ENCODE measurements at places on chromosomes 5 and 9.

DNA sequence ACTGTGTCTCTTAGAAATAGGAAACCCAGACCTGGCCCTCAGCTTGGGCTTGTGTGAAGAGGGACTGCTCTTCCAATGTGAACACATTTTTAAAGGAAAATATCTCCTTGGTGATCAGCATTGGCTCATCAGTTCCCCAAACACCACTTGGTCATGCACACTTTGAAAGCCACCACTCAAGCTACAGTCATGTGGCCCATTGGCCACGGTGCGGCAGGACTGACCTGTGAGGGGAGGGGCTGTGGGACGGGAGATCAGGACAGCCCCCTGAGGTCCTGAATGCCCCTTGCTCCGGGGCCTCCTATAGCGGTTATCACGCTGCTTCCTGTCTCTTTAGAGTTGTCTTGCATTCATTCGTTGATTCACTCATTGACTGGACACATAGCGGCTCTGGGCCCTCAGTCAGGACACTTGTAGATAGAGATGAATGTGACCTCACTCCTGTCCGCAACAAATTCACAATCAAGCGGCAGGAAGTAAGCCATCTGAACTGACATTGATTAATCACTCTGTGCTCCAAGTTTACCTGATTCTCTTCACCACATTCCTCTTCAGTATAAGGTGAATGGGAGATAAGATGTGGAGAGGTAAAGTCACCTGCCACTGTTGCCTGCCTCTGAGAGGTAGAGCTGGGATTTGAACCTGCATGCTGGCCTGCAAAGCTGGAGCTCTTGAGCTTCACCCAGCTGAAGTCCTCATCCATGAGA, 73.1 kb downstream of the COL15A1 start:
- no peak for DNase-seq

DNA sequence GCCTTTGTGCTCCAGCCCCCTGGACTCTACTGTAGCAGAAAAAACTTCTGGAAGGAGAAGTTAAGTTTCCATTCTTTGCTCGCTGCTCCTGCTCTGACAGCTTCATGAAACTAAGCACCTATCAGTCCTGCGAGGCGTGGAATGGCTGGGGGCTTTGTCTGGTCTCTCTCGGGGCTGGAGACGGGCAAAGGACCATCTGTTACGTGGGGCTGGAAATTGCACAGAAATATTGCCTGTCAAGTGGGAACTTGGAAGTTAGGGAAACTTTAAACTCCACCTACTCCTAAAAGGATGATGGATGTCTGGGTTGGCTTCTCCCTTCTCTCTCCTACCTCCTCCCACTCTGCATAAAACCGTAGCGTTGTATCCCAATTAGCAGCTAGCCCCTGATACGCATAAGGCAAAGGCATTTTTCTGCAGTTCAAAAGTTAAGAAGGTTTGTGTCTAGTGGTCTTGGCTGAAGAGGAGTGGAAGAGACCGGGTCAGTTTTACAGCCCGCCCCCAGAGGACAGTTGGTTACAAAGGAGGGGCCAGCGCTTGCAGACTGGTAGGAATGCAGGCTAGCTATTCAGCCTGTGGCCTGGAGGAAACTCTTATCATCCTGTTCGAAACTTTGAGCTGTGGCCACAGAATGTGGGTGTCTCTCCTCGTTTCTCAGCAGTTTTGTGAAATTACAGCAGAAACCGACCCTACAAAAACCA, 1.3 kb downstream of the FBXL7 start:
- DNase-seq: no peak

- DNase-seq: no peak
Observed at GRCh38 chr5:167440846-167441245, 850.6 kb upstream of the WWC1 start.

GRCh38 chr5:158422653-158423515, 563.9 kb upstream of the CLINT1 start:
- no peak for DNase-seq

DNA sequence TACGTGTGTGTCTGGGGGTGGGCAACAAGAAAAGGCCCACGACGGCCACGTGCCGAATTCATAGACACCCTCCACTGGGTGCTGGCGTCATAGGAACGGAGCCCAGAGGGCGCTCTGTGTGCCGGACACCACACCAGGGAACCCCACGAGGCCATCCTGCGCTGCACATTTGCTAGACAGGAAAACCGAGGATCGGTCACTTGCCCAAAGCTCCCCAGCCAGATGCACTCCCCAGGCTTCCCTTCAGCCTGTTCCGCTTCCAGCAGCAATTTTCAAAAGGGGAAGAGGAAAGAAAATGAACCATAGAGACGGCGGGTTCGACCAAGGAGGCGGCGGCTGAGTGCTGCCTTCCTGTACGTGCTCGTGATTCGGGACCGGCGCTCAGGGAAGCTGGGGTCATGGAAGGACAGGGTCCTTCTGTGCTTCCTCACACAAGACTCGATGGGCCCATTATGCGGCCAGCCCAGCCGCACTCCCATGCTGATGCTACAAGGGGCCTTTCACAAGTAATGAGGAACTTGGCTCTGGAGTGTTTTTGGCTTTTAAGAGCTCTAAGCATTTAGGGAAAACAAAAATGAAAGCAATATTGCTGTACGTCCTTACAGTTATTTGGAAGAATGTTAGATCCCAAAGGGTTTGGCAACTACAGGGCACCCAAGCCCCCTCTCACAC, 124.6 kb upstream of the SARDH start:
- no peak for DNase-seq

- DNase-seq: no peak
Observed at GRCh38 chr5:84113246-84114105, 271.2 kb downstream of the EDIL3 start.

GRCh38 chr5:11903614-11904264, 507 bp downstream of the CTNND2 start:
- DNase-seq: no peak

- no peak for DNase-seq
Observed at GRCh38 chr5:36054647-36055046, 12.0 kb downstream of the UGT3A2 start.

GRCh38 chr9:21668516-21668915, 133.9 kb upstream of the MTAP start:
- no peak for DNase-seq

- DNase-seq: no peak
Observed at GRCh38 chr5:174352681-174353080, 307.2 kb downstream of the NSG2 start.

DNA sequence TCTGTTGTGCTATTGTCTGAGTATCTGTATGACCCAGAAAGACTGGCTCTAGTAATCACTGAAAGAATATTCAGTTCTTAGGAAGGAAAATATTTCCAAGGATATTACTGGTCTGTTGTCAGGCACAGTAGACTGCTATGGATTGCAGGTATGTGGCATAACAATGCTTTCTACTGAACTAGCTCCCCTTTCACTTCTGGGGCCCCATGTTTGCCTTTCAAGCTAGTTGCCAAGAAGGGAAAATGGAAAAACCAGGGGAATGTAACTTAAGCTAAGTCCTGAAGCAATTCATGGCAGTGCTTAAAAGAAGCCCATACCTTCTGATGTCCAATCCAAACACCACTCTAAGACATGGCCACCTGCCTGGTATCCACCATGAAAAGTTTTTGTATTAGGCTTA, 375.7 kb downstream of the GLIS3 start:
- no peak for DNase-seq

GRCh38 chr9:118928722-118929121, 440.5 kb downstream of the BRINP1 start:
- no peak for DNase-seq

- no peak for DNase-seq
Observed at GRCh38 chr9:137057545-137057944, 3.7 kb upstream of the ENTPD2 start.

DNA sequence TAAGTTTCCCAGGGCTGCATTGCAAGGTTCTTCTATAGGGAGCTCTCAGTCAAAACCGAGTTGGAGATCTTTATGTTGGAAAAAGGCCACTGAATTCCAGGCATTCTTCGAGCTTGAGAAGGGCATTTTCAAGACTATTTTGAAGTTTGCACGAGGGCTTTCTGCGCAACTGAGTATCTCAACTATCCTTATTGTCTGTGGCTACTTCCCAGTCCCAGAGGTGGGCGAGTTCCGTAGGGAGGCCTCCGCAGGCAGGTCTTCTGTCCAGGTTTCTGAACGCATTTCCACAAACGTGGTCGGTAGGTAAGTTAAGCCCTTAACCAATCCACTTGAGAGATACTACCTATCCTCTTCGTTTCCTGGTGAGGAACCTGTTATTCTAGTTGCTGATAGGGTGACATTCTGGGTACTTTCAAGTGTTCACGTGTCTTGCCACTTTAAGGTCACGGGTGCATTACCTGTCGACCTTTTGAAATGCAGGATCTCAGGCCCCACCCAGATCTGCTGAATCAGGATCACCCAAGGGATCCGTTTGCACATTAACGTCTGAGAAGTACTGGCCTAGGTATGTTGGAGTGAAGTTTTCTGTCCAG, 51.4 kb upstream of the TJP2 start:
- DNase-seq: no peak

DNA sequence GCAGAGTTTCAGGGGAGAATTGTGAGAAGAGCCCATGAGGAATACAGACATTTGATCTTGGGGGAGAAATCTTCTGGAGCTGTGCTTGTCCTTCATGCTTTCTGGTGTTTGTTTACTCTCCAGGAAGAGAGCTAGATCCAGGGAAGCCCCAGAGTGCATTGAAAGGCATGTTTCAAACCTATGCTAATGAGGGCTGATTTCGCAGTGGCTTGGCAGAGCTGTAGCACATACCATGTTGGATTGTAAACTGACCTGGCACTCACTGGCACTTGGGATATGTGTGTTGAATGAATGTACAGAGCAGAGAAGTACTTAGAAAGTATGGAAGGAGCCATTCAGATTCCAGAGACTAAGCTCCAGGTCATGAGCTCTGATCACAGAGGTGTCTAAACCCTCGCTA, 30.9 kb downstream of the TNFSF8 start:
- DNase-seq: no peak

DNA sequence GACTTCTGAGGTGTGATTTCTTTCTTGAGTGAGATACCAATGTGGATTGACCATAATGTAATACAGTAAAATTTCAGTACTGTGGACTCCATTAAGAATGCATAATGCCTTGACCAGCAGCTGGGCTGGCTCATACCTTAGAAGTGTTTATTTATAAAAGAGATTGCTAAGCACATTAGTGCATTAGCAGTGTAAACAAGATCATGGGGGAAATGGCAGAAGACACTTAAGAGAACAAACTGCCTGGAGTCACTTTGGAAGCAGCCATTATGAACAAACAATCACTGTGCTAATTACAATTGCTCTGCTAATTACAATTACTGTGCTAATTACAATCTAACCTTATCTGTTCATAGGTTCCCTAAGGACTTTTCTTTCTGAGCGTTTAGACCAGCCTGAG, 104.2 kb downstream of the TRIM32 start:
- DNase-seq: no peak

- no peak for DNase-seq
Observed at GRCh38 chr9:13554626-13555025, 275.1 kb upstream of the MPDZ start.

DNA sequence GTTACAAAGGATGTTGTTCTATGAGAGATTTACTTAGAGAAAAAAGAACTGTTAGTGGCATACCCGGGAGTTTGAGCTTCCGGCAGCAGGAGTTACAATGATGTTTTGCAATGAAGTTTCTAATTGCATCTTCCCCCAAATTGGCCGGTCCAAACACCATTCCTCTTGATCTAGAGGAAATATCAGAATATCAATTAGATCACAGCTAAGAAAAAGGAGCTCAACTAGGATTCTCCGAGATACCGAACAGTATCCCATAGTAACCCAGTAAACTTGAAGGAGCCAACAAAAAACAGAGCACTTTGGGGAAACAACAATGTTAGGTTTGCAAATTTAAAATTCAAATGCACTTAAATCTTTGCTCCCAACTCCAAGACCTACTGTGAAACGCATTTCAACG, 159.5 kb downstream of the TRPM6 start:
- DNase-seq: no peak

GRCh38 chr5:143376911-143377813, 26.3 kb downstream of the NR3C1 start:
- DNase-seq: no peak

DNA sequence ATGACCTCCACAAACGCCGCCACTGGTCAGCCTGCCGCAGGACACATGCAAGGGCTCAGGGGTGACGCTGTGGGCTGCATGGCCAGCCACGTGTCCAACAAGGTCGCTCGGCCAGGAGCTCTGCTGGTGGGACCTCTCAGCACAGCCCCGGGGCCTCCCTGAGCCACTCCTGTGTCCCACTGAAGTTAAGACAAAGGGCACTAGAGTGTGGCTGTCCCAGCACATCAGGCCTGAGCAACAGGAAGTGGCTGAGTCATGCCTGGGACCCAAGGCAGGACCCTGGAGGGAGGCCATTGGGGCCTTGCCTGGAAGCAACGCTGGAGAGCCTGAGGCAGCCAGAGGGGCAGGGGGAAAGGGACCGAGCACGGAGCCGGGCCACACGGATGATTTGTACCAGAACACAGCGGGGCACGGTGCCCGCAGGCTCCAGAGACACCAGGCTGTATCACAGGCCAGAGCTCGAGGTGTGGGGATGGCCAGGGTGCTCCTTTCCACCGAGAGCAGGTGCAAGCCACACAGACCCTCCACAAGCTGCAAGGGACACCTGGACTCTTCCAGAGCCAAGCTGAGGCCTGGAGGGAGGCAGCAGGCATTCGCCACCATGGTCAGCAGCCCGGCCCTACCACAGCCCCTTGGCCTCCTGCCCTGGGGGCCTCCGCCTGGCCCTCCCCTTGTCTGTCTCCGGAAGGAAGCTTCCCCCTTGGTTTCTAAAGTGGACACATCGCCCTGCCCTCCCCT, 6.5 kb upstream of the TMEM210 start:
- DNase-seq: no peak

DNA sequence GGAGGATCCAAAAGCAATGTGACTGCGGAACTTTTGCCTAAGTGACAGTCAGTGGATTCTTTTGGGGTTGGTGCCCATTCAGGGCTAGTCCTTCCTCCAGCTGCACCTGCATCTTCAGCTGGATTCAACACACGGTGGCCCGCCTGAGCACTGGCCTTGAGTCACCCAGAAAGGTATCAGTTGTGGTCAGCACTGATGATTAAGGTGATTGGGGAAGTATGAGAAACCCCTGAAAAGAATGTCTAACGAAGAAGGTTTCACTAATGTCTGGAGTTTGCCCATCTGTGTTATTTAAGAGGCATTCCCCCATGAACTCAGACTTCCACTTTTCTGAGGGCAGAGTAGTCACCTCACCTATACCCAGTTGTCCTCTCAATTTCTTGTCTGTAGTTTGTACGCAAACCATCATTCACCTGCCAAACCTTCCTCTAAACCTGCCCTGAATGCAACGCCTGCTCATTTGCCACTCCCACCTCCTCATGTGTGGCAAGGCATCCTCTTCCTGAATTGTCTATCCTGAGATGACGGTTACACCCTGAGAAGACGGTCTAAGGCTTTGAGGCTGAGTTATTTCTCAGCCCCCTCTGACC, 27.2 kb downstream of the CSF2 start:
- DNase-seq: no peak

- DNase-seq: no peak
Observed at GRCh38 chr5:132777209-132778069, at the start of gene SEPTIN8. Gene SEPTIN8, minus strand, starts transcription at chr5:132777239. Its CDS starts 102 bp downstream, at chr5:132777137.

GRCh38 chr5:83741571-83741970, 20.9 kb upstream of the HAPLN1 start:
- DNase-seq: no peak

DNA sequence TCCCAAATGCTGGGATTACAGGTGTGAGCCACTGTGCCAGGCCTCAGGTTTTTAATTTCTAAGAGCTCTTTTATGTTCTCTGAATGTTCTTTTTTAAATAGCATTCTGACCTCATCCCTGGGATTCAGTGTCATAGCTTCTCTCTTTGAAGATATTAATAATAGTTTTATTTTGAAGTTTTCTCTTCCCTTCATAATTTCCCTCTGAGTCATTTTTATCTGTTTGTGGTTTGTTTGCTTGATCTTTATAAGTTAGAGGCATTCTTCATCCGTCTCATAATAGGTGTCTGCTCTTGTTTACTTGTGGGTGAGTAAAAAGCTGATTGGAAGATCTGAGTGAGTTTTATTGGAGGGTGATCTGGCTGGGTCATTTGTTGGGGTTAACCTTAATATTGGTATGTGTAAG, 12.5 kb upstream of the MAMDC2 start:
- no peak for DNase-seq

All from cerebellar nuclear complex (tissue), 1 donor.